ENCODE measurements at places on chromosomes 5 and 9.

- no peak for DNase-seq
These were observed 38.7 kb downstream of the APC start for GRCh38 chr5:112776301-112776856.

- DNase-seq: peak; percentile 71
These were observed 244.1 kb downstream of the ADGRV1 start for GRCh38 chr5:90802474-90803317.

DNA sequence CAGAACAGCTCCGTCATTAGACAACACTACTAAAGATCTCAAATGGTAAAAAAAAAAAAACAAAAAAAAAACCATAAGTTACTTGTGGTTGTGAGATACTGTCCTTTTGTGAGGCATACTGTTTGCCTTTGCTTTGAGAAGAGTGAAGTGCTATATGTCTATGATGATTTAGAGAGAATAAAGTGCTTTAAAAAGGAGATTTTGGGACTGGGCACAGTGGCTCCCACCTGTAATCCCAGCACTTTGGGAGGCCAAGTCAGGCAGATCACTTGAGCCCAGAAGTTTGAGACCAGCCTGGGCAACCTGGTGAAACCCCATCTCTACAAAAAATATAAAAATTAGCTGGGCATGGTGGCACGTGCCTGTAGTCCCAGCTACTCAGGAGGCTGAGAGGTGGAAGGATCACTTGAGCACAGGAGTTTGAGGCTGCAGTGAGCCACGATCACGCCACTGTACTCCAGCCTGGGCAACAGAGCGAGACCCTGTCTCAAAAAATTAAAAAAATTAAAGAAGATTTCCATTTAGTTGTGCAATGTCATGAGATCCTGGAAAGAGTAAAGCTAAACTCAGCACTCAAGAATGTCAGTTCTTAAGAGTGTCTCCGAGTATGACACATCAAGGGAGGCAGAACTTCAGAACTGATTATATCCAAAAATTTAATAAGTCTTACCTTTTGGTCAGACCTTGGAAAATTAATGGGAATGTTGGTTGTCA, 87.3 kb downstream of the PRDM6 start:
- DNase-seq: no peak

- no peak for DNase-seq
These were observed 32.9 kb upstream of the SLC36A1 start for GRCh38 chr5:151414536-151414935.

GRCh38 chr5:179858241-179858585, 404 bp downstream of the MRNIP start:
- DNase-seq: peak; percentile 72

- DNase-seq: no peak
These were observed 57.3 kb upstream of the CACNA1B start for GRCh38 chr9:137820161-137820855.

GRCh38 chr9:92656537-92656925, 13.4 kb downstream of the IPPK start:
- DNase-seq: no peak

DNA sequence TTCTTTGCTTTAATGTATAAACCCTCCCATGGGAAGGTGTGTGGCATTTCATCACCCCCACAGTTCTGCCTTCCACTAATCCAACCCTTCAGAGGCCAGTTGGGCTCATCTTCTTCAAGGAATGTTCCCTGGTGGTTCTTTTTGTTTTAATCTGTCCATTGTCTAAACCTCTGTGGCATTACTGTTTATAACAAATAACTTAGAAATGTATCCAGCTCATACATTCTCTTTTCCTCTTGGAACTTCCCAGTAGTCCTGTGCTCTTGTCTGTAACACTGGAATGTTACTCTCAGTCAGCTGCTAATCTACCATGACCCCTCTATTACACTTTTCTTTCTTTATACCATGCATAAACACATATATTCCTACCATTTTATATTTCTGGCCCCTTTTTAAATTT, 213.5 kb upstream of the TARS1 start:
- DNase-seq: no peak

DNA sequence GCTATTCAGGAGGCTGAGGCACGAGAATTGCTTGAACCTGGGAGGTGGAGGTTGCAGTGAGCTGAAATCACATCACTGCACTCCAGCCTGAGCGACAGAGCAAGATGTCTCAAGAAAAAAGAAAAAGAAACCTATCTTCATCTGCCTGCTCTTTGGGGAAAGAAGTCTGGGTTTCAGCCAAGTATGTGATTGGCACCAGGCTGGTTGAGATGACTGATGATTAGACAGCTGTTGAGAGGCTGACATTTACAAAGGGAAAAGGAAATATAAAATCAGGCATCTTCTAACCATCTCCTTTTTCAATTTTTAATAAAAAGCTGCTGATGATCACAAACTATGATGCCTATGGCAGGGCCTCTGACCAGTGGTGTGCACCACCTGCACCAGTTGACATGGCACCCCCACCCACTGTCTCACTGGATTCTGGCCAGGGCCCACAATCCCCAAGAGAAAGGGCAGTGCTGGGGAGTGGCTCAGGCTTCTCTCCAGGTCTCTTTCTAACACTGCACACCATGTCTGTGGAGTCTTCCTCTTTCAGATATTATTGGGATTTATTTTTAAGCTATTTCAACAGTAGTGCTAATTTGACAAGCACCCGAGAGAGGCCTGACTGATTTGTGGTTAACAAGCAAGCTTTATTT, 17.2 kb upstream of the C5orf15 start:
- DNase-seq: no peak

DNA sequence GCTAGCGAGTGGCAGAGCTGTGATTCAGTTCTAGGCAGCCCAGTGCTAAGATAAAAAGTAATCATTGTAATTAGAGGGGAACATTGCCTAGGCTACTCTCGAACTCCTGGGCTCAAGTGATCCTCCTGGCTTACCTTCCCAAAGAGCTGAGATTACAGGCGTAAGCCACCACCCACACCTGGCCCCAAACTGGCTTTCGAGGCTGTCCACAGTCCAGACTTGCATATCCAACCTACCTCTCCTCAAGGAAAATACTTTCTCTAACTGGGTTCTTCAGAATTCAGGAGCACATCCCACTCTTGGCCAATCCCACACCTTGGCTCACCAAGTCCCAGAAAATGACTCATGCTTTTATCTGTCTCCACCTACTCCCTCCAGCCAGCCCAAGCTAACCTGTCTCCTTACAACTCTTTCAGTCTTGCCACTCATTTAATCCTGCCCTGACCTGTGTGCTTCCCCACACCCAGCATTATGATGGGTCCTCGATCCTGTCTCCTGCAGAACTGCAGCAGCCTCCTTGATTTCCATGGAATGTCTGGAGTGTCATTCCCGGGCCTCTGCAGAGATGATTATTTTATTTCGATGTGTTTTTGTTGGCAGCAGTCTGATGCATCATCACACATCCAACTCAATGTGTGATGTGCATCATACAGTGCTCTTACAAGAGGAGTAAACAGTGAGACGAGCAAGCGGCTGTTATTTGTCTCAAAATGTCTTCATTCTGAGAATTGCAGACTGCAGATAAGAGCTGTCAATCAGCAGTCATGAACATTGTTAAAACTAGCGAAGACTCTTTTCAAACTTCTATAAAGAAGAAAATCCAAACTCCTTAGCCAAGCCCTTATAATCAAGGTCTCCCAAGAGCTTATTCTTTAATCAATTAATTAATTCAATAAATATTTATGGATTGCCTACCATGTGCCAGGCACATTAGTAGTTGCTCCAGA, 167.3 kb downstream of the SEC61B start:
- no peak for DNase-seq

GRCh38 chr5:144464306-144464705, 293.6 kb downstream of the KCTD16 start:
- DNase-seq: no peak

DNA sequence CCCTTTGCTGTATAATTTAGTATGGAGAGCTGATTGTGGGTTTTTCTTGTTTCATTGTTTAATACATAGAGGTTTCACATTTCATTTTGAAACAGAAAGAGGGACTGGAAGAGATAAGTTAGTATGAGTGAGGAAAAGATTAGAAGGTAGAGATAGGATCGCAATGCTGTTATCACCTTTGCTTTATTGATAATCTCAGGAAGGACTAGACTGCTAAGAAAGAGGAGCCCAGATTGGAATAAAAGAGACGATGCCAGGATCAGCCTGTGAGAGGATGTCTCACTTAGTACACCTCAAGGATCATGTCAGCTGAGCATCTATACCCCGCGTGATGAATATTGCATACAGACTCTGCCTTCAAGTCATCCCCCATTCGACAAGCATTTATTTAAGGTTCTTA, 178.0 kb upstream of the DMAC1 start:
- DNase-seq: no peak

DNA sequence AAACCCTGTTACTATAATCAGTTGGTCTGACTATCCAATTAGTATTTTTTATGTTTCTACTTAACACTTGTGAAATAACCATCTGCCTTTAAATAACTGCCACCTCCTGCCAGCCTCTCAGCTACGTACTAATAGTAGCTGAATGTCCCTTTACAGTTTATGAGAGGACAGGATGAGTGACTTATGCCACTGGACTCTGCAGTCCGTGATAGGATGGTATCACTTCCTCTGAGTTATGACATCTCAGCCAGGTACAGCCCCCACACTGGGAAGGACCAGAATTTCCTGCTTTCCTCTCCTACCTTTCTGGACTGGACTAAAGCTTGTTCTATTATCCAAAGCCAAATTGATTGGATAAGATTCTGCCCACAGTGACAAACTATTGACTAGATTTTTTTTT, 102.9 kb downstream of the ZFAND5 start:
- no peak for DNase-seq

DNA sequence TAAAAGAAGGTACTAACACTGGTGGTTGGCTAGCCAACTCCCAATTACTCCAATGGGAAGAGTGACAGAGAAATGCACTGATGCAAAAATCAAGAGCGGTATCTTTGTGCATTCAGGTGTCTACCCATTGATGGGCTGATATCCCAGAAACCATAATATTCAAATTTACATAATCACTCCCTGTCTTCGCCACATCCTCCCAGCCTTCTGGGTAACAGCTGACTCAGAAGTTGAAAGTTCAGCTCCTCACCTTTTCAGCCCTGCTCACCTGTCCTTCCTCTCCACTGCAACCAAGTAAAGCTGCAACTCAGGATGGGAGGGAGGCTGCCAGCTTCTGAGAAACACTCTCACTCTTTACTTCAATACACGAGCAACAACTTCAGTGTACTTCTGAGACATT, 6.9 kb downstream of the SUSD1 start:
- peak; percentile 25 for DNase-seq

DNA sequence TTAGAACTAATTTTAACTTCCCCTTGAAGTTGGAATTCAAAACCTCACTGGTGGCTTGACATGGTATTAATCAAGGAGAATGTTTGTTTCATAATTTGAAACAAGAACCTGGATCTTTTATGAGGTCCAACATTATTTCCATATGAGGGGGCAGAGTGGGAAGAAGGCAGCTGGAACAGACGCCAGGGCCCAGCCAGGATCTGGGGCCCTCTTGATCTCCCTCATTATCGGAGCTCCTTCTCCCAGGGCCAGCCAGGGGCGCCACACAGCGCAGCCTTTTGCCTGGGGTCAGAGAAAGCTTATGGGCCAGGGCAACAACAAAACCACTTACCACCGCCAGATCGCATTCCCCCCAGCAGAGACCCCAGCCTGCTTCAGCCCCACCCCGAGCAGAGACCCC, 27.1 kb upstream of the NKD2 start:
- peak; percentile 5 for DNase-seq

GRCh38 chr5:124602925-124603650, 143.4 kb downstream of the ZNF608 start:
- no peak for DNase-seq

GRCh38 chr9:108033976-108034964, 544.7 kb upstream of the KLF4 start:
- no peak for DNase-seq

DNA sequence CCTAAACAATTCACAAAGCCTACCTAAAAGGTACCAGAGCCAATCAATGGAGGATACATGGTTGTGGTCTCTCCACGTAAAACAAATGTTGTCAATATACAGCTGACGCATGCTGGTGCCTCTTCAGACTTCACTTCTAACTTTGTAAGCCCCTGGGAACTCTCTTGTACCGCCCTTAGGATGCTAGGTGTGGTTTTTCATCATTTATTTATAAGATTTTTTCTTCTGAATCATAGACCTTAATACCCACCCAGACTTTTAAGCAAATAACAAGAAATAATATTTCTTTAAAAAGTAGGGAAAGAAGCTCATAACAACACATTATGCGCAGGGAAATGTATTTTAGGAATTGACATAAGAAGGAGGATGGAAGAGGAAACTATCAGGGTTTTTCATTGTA, 33.0 kb downstream of the SSBP2 start:
- no peak for DNase-seq

DNA sequence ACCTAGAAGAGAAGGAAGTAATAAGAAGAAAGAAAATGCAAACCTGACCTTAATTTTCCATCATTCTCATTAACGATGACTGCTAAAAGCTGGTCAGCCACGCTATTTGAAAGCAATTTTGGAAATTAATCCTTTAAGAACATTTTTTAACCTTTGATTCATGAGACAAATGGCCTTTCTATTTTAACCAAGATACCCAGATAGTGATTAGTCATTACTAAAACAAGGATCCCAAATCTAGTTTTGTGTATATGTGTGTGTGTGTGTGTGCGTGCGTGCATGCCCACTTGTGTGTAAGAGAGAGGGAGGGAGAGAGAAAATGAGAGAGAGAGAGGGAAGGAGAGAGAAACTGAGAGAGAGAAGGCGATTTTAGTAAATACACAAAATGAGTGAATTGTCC, 329.5 kb downstream of the DEPDC1B start:
- no peak for DNase-seq

- no peak for DNase-seq
These were observed 779.6 kb downstream of the CDH18 start for GRCh38 chr5:19208397-19208796.

GRCh38 chr5:137361280-137361679, 137.8 kb downstream of the SPOCK1 start:
- no peak for DNase-seq

- DNase-seq: no peak
These were observed 450.2 kb downstream of the NR2F1-AS1 start for GRCh38 chr5:93130624-93131490.

- DNase-seq: no peak
These were observed 117.8 kb downstream of the ERCC6L2 start for GRCh38 chr9:95993337-95993736.

DNA sequence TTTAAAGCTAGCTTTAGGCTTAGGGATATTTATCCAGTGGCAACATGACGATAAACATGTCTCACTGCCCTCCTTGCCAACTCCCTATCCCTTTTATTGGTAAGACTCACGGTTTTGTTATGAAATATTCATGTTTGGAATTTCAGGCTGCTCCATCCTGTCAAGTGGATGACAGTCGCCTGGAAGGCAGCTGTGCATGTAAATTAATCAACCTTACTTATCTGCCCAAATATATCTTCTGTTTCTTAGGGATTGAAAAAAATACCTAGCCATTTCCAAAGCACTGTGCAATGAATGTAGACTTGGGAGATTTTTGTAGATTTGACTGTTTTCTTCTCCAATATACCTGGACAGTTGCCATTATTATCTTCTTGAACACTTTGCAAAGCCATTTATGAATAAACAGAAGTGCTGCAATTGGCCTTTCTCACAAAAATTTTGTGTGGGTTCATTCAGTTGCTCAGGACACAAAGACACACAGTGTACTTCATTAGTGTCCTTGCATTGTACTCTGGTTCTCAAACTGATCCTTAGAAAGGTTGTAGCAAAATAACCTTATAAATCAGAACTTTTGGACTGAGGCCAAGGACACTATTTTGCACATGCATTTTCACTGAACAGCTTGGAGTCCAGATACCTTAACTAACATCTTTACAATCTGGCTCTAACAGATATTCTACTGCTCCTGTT, 889.4 kb upstream of the SEMA6A start:
- no peak for DNase-seq

- DNase-seq: peak; percentile 82
These were observed 20.4 kb upstream of the ZNF354B start for GRCh38 chr5:178839319-178839704.
